ACHN (cell line): ENCODE measurements at places on chromosomes 1 and 21.

- DNase-seq: no peak
Measured at GRCh38 chr1:175604039-175604941, 139.1 kb downstream of the TNR start.

- DNase-seq: no peak
Measured at GRCh38 chr1:173117761-173118160, 67.0 kb upstream of the TNFSF18 start.

DNA sequence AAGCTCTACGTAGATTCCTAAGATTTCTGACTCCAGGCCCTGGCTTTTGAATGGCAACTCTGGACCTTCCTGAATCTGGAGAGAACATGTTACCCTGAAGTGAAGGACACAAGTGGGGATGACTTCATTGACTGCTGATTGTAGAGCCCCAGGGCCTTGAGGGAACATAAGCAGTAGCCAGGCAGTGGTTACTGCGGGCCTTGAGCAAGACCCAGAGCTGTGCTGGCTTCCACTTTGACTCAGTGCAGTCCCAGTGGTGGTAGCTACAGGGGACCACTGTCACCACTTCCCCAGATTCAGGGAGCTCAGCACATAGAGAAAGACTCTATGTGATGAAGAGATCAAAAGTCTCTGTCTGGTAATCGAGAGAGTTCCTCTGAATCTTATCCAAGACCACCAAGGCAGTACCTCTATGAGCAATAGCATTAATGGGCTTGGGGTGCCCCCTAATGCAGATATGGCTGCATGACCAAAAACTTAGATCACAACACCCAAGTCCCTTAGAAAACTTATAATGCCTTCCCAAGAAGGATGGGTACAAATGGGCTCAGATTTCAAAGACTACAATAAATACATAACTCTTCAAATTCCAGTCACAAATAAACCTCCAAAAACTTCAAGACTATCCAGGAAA lies 1278.3 kb downstream of the AMY1C start:
- DNase-seq: no peak

- no peak for DNase-seq
Measured at GRCh38 chr1:199067483-199067882, 428.6 kb downstream of the PTPRC start.

GRCh38 chr21:45330075-45330781 lies 42.5 kb upstream of the POFUT2 start:
- DNase-seq: peak; percentile 97

- DNase-seq: peak; percentile 43
Measured at GRCh38 chr1:242425232-242425631, 99.3 kb downstream of the PLD5 start.
